ENCODE measurements at places on chromosomes 13 and 19.

- DNase-seq, result no peak
Observed at GRCh38 chr19:54418030-54418929, 3.0 kb downstream of the TTYH1 start.

- DNase-seq, result no peak
Observed at GRCh38 chr19:35558400-35559280, 4.8 kb downstream of the ATP4A start.

DNA sequence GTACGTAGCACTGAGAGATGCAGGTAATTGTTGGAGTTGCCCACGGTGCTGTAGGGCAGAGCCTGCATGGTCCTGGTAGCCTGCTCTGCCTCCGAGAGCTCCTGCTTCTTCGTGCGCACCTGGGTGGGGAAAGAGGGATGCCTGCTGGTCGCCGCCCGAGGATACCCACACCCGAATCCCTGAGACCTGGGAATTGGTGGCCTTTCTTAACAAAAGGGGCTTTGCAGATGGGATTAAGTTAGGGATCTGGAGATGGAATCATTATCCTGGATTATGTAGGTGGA lies 9.4 kb downstream of the C3 start:
- no peak for DNase-seq

- DNase-seq, result no peak
Observed at GRCh38 chr13:94236872-94237271, 242.6 kb downstream of the DCT start.

DNA sequence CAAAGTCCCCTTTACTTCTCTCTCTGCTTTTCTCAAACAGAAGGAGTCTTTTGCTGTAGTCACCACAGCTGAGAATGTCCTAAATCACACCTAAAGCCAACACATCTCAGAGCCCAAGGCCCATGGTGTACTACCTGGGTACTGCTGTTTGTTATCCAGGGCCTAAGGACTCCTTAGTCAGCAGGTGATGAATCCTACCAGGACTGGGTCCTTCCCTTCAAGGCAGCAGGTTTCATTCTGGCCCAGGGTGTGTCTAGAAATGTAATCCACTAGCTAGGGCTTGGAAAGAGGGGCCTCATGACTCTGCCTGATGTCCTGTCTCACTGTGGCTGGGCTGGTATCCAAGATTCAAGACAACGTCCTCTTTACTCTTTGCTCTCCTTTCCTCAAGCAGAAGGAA lies 36.2 kb upstream of the ENOX1 start:
- DNase-seq, result no peak

DNA sequence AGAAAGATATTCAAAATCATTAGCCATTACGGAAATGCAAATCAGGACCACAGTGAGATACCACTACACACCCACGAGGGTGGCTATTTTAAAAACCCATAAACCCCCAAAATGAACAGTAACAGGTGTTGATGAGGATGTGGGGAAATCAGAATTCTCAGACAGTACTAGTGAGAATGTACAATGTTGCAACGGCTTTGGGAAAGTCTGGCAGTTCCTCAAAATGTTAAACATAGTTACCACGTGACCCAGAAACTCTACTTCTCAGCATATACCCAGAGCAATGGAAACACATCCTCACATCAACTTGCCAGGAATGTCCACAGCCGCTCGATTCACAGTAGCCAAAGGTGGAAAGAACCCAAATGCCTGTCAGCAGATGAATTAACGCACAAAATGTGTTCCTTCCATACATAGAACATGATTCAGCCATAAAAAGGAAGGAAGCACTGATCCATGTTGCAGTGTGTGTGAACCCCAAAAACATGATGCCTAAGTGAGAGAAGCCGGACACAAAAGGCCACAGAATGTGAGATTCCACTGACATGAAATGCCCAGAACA lies 7.0 kb downstream of the PLVAP start:
- no peak for DNase-seq

DNA sequence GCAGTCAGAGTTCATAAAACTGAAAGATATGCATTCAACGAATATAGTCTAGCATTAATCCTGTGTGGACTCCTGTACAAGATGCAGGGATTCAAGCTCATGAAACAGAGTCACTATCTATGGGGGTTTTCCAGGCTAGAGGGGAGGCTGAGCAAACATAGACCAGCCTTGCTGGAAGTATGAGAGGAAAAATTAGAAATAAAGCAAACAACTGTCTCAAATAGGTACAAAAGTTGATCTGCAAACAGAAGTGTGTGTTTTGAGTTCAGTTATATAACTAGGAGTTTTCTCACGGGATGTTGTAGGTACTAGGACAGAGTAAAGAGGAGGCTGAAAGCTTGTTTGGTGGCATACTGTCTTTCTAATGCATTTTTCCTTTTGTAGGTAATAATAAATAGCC lies 8.5 kb upstream of the LGALS14 start:
- DNase-seq, result no peak

- no peak for DNase-seq
Observed at GRCh38 chr19:6060600-6061375, 49.5 kb downstream of the RFX2 start.

- no peak for DNase-seq
Observed at GRCh38 chr13:86974995-86975328, 696.2 kb upstream of the SLITRK5 start.

- no peak for DNase-seq
Observed at GRCh38 chr13:91240341-91240740, 107.1 kb upstream of the MIR17HG start.

DNA sequence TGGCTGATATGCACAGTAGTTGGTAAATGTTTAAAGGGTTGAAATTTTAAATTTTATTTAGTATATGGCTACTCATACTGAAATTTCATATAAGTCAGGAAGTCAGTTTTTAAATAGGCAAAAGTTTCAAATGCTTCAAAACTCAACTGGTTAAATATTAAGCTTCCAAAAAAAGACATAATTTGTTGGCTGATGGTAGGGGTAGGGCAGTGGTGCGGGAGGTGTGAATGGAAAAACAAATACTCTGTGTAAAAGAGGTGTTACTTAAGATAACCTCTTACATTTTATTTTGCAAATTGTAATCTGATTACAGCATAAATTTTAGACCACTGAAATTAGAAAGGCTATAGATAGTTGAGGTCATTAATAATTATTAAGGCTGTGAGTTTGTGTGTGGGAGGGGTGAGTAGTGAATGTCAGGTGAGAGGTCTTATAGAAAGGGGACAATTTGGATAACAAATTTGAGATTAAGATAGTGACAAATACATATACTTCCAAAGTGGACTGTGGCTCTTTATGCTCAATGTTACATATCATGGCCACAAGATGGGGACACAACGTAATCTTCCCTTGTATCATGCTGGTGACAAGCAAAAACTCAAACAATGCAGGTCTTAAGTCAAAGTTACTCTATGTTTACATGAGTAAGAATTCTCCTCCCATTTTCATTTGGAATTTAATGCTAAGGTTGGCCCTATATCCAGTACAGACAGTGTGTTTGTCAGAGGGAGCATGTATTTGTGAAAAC lies 36.6 kb upstream of the OXGR1 start:
- DNase-seq, result no peak

DNA sequence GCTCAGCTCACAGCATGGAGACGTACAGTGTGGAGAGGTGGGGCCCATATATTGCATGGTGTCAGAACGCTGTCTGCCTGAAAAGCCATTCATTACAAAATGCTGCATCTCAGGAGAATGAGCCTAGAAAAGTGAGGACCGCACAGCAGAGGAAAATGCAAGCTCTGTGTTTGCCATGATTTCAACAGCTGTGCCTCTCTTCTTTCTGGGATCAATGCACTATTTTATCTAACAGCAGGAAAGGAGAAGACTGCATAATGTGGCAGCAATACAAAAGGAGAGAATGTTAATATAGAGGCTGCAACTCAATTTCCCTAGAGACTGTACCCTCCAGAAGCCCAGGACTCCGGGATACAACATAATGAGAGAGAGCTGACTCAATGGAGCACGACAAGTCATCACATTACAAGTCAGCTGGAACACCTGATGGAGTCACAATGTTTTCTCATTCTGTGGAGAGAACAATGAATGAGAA lies 368.0 kb downstream of the FGF14 start:
- DNase-seq, result no peak

DNA sequence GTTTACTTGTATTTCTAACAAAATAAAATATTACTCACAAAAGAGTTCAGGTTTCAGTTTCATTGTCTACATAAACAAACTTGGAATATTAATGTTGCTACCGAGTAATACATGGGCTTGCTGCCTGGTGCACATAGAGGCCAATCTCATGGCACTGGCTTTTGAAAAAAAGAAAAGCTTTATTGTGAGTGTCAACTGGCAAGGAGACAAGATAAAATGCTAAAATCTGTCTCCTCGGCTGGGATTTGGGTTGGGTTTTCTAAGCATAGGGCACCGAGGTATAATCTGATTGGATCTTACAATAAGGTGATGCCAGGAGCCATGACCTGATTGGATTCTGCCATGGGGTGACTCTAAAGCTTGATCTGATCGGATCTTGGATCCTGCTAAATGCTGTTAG lies 1519.9 kb upstream of the MIR17HG start:
- DNase-seq, result no peak

DNA sequence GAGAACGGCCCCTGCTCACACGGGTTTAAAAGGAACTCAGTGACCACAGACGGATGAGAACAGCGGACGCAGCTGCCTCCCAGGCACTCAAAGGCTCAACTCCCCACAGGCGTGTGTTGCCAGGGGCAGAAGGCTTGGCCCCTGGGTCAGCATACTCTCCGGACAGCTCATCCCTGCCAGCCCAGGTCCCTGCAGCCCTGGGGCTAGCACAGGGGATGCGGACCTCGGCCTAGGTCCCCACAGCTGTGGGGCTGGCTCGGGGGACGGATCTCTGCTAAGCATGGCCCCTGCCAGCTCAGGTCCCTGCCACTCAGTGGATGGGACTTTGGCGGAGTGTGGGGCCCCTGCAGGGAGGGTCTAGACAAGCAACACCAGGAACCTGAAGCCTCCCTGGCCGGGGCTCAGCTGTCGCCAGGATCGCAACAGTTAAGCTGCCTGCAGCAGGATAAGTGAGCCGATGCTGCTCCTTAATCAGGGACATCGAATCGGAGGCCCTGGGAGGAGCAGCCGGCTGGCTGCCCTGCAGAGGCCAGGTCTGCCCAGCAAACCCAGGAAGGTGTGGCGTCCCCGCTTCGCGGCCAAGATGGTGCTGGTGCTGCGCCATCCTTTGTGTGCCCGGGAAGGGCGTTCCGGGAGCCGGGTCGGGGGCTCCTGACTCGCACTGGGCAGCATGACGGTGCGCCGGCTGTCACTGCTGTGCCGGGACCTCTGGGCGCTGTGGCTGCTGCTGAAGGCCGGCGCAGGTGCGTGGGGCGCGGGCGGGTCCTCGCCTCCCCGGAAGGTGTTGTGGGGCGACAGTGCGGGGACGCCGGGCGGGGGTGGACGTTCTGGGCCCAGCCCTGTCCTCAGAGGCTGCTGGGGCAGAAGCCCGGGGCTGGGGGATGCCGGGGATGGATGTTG lies 32.5 kb downstream of the MCF2L start:
- no peak for DNase-seq

DNA sequence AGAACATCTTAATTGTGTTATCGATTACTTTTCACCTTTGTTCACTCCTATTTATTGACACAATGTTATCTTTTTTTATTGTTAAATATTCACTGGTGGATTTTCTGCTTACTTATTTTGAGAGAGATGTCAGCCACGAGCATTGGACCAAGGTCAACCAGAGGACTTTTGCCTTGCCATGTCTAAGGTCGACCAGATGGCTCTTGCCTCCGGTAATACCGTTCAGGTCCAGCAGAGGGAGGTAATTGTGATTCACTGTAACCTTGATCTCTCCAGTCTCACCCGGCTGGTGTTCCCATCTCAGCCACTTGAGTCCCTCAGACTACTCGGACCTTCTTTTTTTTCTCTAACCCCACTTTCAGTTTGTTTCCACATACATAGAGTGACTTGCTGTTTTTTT lies 1438.1 kb downstream of the UQCRFS1 start:
- no peak for DNase-seq

- DNase-seq, result peak; percentile 82
Observed at GRCh38 chr19:38617764-38618589, at the start of gene MAP4K1. TSS of gene MAP4K1 (minus strand) at chr19:38617953. CDS start at chr19:38617895, 58 bp downstream.
